ENCODE measurements at places on chromosomes 2 and 18.

- no peak for DNase-seq
Observed at GRCh38 chr18:47801817-47802216, 128.6 kb downstream of the SMAD2 start.

- DNase-seq, result no peak
Observed at GRCh38 chr2:158498043-158498748, 41.4 kb downstream of the PKP4 start.

- DNase-seq, result no peak
Observed at GRCh38 chr2:97906307-97906706, 89.4 kb downstream of the TMEM131 start.

- no peak for DNase-seq
Observed at GRCh38 chr2:239647052-239647819, 246.4 kb upstream of the HDAC4 start.

- DNase-seq, result no peak
Observed at GRCh38 chr2:166725927-166726924, 162.1 kb upstream of the XIRP2 start.

DNA sequence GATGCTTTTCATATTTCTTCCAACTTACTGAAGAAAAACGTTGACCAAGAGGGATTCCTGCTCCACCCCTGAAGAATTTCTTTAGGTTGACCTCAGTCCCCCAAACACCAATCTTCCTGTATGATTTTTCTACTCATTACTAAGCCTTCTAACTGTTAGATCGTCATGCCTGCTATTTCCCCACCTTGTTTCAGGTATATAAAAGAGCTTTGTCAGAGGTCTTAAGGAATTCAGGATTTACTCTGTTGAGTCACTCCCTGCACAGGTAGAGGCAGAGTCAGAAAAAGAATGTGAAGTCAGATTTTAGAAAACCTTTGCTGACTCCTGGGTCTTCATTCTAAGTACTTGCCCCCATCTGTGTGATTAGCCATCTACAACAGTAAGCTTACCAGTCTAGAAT lies 83.8 kb upstream of the NOSTRIN start:
- DNase-seq, result no peak

- DNase-seq, result peak; percentile 61
Observed at GRCh38 chr2:230685178-230685577, 27.5 kb upstream of the CAB39 start.

DNA sequence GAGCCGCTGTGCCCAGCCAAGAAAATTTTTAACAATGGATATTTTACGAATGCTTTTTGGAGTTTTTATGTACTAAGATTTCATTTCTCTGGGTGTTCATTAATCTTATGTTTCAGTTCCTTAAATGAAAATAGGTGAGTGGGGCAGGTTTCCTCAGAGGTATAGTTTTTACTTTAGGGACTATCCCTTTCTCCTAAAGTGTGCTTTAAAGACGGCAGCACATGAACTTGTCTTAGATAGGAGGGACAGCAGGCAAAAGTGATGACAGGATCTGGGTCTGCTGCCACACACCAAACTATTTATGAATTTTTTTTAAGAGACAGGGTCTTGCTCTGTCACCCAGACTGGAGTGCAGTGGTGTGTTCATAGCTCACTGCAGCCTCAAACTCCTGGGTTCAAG lies 8.0 kb upstream of the REL start:
- no peak for DNase-seq

GRCh38 chr2:214629875-214630274 lies 179.6 kb downstream of the BARD1 start:
- DNase-seq, result no peak

DNA sequence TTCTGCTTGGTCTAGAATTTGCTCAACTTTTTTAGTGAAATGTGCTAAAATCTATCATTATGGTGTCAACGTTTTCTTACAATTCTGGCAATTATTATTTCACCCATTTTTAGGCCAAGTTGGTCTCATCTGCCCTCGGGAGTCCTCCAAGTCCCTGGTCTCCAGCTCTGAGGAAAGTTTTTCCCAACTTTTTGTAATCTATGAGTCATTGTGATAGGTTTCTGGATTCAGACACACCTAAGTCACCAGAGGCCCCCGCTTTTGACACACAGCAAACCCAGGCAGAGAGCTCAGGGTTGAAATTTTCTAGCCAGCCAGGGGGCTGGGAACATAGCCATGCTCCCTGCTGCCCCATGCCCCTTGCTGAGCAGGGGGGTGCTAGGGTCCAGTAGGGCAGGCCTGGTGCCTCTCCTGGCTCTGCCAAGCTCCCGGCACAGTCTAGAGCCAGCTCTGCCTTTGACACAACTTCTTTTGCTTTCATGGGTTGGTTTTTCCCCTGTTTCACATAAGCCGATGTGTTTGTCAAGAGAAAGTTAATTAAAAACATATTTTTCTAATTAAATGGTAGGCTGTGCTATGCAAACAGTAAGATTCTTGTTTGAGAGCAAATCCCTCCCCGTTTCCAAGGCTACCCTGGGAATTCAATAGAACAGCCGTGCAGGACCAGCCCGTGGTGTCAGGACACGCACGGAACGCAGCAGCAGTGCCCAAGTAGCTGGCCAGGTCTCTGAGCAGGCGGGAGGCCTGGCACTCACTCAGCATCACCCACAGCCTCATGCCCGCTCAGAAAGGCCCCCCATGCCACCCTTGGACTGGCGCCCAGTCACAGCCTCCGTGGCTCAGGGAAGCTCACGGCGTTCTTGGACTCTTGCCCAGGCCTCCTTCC lies 25.5 kb upstream of the SNED1 start:
- peak; percentile 28 for DNase-seq

- DNase-seq, result no peak
Observed at GRCh38 chr18:76557026-76557575, 62.1 kb upstream of the ZNF516 start.

GRCh38 chr2:119184512-119184911 lies 26.0 kb upstream of the C1QL2 start:
- no peak for DNase-seq

DNA sequence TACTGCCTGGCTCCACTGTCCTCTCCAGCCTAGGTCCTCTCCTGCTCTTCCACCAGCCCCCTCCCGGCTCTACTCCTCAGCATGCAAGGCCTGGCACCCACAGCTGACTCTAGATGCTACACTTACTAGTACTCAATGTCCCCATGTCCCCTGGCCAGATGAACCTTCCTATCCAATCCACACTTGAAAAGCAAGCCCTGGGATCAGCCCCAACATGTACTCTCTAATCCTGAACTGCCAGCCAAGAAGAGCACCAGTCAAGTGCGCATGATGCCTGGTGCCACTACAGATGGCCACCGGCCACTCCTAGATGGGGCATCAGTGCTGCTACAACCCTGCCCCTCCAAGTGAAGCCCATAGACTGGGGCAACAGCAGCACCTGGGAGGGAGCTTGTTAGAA lies 168.2 kb downstream of the STK39 start:
- no peak for DNase-seq

DNA sequence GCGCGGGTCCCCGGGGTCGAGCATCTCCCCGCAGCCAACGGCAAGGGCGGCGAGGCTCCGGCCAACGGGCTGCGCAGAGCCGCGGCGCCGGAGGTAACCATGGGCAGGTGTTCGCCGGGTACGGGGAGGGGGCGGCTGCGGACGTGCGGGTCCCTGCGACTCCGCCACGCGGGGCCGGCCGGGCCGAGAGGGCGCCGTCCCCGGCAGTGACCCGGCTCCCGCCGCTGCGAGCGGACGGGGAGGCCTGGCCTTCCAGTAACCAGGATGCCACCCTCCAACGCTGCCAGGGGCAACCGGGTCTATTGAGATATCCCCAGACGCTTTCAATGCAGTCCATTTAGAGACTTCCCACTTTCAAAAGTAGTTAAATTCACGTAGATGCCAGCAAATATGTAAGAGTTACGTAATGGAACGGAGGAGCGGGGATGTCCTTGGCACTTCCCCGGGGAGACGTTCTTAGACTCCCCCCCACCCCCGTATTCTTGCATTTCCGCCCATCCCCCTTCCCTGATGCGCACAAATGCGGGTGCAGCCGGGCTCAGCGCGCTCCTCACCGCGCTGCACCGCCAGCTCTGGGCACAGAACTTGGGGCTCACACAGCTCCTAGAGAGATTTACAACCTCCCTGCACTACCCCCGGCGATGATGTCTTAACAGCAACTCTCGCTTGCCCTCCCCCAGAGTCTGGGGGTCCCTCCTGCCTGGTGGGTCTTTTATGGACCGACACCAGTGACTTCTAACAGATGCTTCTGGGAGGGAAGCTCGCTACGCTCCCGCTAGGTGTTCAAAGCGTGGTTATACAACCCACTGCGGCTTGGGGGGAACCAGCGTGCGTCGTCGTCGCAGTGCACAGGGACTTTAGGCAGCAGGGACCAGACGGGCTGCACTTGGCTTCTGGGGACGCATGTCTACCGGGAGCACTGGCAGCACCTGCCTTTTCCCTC lies 657 bp downstream of the SGPP2 start:
- no peak for DNase-seq

- no peak for DNase-seq
Observed at GRCh38 chr18:23689031-23689615, at the start of gene LAMA3. LAMA3 (plus strand) TSS chr18:23689453; CDS start chr18:23689684, 231 bp downstream.

DNA sequence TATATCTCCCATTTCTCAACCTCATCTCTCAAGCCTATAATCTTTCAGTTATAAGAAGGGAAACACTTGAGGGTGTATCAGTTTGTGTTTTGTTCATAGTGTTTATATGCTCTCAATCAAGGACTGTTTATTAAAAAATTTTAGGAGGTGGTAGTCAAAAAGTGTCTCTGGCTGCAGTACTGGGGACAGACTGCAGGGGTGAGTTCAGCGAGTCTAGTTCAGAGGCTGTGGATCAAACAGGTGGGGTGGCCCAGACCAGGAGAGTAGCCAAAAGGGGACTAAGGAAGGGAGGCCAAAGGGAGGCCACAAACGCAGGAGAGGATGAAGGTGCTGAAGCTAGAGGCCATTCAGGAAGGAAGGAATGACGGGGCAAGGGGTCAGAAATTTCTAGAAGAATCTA lies 136.3 kb downstream of the MSH2 start:
- DNase-seq, result no peak

DNA sequence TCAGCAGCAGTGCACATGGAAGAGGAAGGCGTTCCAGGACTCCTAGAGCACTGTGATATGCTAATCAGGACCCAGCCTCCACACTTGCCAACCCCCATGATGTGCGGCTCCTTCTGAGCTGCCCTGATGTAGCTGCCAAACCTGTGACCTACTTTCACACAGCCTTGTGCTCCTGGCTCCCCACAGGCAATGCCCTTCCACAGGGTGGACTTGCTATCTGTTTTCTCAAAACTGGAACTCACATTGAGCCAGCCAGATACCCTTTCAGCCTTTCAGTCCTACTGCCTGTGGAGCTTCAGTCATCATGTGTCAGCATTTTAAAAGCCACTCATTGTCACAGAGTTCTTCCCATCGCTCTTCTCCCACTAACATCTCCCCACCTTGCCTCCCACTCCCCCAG lies 181.6 kb downstream of the AFF3 start:
- peak; percentile 14 for DNase-seq

GRCh38 chr2:233242231-233242927 lies 9.1 kb upstream of the ATG16L1 start:
- peak; percentile 43 for DNase-seq

DNA sequence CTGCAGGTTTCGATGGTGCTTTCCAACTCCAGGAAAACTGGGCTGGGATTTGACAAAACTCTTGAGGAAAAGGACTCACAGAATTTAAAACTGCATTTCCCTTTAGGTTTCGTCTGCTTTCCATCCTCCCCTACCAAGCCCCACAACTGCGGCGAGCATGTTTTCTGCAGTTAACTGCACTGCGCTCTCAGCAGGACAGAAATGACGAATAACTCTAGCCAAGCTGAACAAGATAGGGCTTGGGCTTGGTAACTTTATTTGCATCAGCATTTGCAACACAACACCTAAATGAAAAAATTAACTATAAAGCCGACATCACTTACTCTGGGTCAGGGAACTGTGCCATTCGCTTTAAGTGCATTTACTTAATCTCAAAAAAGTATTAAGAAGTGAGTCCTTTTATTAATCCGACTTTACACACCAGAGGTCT lies 669 bp upstream of the PIKFYVE start:
- no peak for DNase-seq

- DNase-seq, result no peak
Observed at GRCh38 chr2:74865770-74866674, 32.1 kb downstream of the HK2 start.

GRCh38 chr18:21361307-21361880 lies 119.4 kb downstream of the GREB1L start:
- no peak for DNase-seq

DNA sequence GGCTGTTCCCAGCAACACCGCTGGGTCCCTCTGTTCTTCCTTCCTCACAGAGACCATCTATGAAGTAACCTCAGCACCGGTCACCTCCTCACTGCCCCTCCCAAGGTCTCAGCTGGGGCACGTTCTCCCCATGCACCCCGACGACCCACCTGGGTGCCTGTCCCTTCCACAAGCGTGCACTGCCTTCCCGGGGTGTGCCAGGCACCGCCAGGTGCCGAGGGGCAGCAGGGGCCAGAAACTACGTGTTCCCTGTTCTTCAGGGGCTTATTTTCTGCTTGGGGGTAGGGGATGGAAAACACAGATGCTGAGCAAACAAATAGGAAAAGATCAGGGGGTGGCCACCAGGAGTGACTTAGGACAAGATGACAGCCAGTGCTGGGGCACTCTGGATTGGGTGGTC lies 30.4 kb upstream of the SEMA4C start:
- no peak for DNase-seq

Data from pons (tissue), 1 donor.